Testis (tissue), 5 donors: ENCODE measurements at places on chromosomes 2 and 18.

- H3K4me1 ChIP-seq = no peaks in the 10 kb centered on the region
- H3K36me3 ChIP-seq = no peaks in the 10 kb centered on the region
- no peak overlapping the region for H3K4me3 ChIP-seq
These were observed 448.7 kb upstream of the NETO1 start for GRCh38 chr18:73316513-73316912.

DNA sequence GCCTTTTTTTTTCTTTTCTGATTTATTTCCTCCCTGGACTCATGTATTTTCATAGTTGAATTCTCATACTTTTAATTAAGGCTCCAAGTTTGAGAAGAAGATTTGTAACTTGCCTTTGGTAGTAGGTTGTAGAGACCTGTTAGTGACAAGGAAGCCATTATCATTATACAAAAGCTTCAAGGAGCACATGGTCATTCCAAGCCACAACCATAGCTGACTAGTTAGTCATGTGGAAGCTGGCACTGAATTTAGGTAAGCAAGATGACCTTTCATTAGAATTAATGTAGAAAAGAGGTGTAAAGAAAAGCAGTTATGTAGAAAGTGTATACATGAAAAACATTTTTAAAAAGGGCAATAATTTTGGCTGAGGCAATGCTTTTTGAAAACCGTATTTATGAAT lies 89.7 kb downstream of the LRP1B start:
- no peaks in the 10 kb centered on the region for H3K4me1 ChIP-seq
- H3K36me3 ChIP-seq = no peaks in the 10 kb centered on the region
- no peak for DNase-seq
- H3K27ac ChIP-seq = no peak overlapping the region

- H3K4me1 ChIP-seq = no peaks in the 10 kb centered on the region
- no peak overlapping the region for H3K4me3 ChIP-seq
- no peak overlapping the region for H3K27ac ChIP-seq
- no peaks in the 10 kb centered on the region for H3K36me3 ChIP-seq
These were observed 41.9 kb downstream of the KLF7 start for GRCh38 chr2:207123776-207124391.

GRCh38 chr2:144071461-144071860 lies 448.5 kb downstream of the ZEB2 start:
- no peaks in the 10 kb centered on the region for H3K4me1 ChIP-seq
- H3K4me3 ChIP-seq = no peak overlapping the region
- no peaks in the 10 kb centered on the region for H3K27me3 ChIP-seq
- no peak for DNase-seq
- H3K36me3 ChIP-seq = no peaks in the 10 kb centered on the region

DNA sequence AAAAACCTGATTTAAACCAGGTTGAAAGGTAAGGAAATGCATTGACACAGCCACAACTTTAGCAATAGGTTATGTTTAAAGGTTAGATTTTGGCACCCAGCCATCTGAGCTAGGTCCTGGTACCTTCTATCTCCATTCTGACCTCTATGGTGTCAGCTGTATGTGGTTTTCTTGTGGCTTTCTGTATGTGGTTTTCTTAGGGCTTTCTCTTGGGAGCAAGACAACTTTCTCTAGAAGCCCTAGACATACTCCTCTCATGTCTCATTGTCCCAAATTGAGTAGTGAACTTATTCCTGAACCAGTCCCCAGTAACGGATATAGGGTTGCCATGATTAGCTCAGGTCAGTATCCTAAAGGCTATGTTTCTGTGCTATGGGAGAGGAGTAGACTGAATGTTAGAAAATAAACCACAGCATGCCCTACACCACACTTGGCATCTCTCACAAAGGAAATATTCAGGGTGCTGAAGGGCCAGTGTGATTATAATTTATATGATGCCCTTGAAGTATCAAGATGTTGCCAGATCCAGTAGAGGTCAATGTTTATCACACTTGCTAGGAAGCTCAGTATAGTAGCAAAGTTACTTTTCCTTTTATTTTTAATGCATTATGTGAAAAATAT lies 176.1 kb downstream of the CAPN13 start:
- no peak overlapping the region for H3K4me3 ChIP-seq
- H3K27me3 ChIP-seq = no peaks in the 10 kb centered on the region
- no peak overlapping the region for H3K27ac ChIP-seq

- no peak overlapping the region for H3K4me3 ChIP-seq
- H3K4me1 ChIP-seq = no peaks in the 10 kb centered on the region
- no peaks in the 10 kb centered on the region for H3K36me3 ChIP-seq
- no peak overlapping the region for H3K27ac ChIP-seq
These were observed 38.8 kb downstream of the RRM2 start for GRCh38 chr2:10161206-10161931.

- DNase-seq = no peak
- H3K36me3 ChIP-seq = no peaks in the 10 kb centered on the region
- no peak overlapping the region for H3K4me3 ChIP-seq
- H3K27ac ChIP-seq = no peak overlapping the region
These were observed 1026.7 kb upstream of the ACVR2A start for GRCh38 chr2:146818122-146818521.

- no peaks in the 10 kb centered on the region for H3K27me3 ChIP-seq
- no peaks in the 10 kb centered on the region for H3K36me3 ChIP-seq
- H3K4me1 ChIP-seq = no peaks in the 10 kb centered on the region
- H3K4me3 ChIP-seq = no peak overlapping the region
- no peak for DNase-seq
These were observed 30.5 kb upstream of the ATP8B1 start for GRCh38 chr18:57833441-57834101.

DNA sequence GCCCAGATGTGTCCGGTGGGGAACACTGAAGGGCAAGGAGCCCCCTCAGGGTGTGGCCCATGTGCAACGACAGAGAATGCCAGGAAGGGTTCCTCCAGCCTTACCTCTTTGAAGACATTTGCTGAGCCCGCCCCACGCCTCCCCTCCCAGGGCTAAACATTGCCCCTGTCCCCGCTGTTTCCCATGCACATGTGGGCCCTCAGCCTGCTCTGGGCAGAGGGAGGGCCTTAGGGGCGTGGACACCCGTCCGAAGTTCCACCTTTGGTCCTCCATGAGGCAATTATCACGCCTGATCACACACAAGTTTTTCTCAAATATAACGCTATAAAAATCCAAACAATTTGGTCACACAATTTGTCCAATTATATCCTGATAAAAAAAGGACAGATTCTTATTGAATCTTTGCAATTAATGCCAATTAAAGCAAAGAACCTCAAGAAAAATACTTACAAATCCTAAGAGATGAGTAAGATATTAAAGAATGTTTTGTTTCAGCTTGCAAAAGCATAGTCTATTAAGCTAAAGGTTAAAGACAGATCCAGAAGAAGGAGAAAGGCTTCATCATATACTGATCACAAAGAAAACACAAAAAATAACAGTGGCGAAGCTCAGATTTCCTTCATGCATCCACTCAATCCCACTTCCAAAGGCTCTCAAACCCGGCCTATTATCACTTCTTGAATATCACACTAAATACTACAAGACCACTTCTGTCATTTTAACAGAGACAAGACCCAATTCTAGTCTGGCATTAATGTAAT lies 55.2 kb upstream of the LDLRAD4 start:
- no peak for DNase-seq
- H3K27me3 ChIP-seq = no peaks in the 10 kb centered on the region
- no peak overlapping the region for H3K4me3 ChIP-seq
- no peak overlapping the region for H3K27ac ChIP-seq
- no peaks in the 10 kb centered on the region for H3K36me3 ChIP-seq

DNA sequence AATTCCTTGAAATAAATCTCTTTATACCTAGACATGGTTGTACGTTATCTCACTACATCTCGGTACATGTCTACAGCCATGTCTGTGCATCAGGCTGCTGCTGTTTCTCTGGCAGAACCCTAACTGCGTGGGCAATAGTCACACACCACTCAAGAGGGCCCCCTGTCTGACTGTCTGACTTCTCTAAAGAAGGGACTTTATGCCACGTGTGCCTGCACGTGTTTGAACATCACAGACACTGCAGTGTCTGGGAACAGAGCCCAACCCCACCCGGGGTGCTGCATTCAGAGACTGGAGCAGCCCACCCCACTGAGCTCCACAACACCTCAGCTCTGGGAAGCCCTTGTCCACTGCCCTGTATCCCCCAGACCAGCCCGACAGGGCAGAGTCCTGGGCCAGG lies 55.0 kb downstream of the KIF1A start:
- no peak overlapping the region for H3K4me3 ChIP-seq
- no peak overlapping the region for H3K27ac ChIP-seq
- H3K27me3 ChIP-seq = no peaks in the 10 kb centered on the region
- H3K4me1 ChIP-seq = no peaks in the 10 kb centered on the region

DNA sequence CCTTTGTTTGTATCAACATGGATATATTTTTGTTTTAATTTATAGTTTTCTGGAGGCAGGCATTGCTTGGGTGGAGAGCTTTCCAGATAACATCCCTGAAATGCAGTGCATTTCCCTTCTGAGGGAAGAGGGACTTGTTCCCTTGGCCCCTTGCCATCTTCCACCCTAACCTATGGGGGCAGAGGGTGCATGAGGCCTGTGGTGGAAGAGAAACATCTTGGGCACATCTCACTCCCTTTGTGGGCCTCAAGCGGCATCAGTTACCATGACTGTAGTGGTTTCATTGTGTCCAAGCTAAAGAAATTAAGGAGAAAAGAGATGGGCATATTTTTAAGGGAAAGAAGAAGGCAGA lies 5.3 kb upstream of the RPL37A start:
- no peak overlapping the region for H3K27ac ChIP-seq
- no peaks in the 10 kb centered on the region for H3K27me3 ChIP-seq
- no peak for DNase-seq
- H3K4me1 ChIP-seq = peaks cover 9% of the 10 kb centered on the region
- no peak overlapping the region for H3K4me3 ChIP-seq

DNA sequence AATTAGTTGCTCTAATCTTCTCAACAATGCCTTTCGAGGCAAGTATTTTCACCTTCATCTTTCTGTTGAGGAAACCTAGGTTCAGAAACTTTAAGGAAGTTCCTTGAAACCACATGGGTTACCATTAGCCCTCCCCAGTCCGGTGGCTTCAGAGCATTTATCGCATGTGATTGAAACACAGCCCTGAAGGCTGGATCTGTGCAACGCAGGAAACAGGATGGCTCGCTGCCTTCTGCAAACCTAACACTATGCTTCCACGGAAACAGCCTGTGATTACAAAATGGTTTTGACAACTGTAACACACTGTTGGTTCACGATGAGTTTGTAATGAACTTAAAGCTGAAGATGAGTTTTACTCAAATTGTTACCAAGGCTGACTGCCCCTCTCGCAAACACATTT lies 68.5 kb downstream of the EPB41L3 start:
- H3K27ac ChIP-seq = no peak overlapping the region
- no peak for DNase-seq
- no peak overlapping the region for H3K4me3 ChIP-seq
- H3K36me3 ChIP-seq = no peaks in the 10 kb centered on the region
- no peaks in the 10 kb centered on the region for H3K4me1 ChIP-seq

GRCh38 chr18:3653851-3654441 lies 204.0 kb downstream of the TGIF1 start:
- H3K4me1 ChIP-seq = peaks cover 21% of the 10 kb centered on the region
- no peak overlapping the region for H3K27ac ChIP-seq
- H3K27me3 ChIP-seq = no peaks in the 10 kb centered on the region
- no peak overlapping the region for H3K4me3 ChIP-seq
- DNase-seq = peak; percentile 34
- no peaks in the 10 kb centered on the region for H3K36me3 ChIP-seq

- H3K4me1 ChIP-seq = no peaks in the 10 kb centered on the region
- H3K27ac ChIP-seq = no peak overlapping the region
- no peak overlapping the region for H3K4me3 ChIP-seq
- H3K36me3 ChIP-seq = no peaks in the 10 kb centered on the region
- DNase-seq = no peak
These were observed 84.5 kb downstream of the POU3F3 start for GRCh38 chr2:104938231-104938941.

- H3K27me3 ChIP-seq = no peaks in the 10 kb centered on the region
- H3K27ac ChIP-seq = no peak overlapping the region
- H3K4me1 ChIP-seq = no peaks in the 10 kb centered on the region
- no peaks in the 10 kb centered on the region for H3K36me3 ChIP-seq
- no peak for DNase-seq
These were observed 746.9 kb downstream of the SLC4A3 start for GRCh38 chr2:220374282-220374681.

- no peak overlapping the region for H3K27ac ChIP-seq
- H3K4me3 ChIP-seq = no peak overlapping the region
- no peaks in the 10 kb centered on the region for H3K27me3 ChIP-seq
These were observed 481.3 kb upstream of the CHAC2 start for GRCh38 chr2:53286345-53286744.

DNA sequence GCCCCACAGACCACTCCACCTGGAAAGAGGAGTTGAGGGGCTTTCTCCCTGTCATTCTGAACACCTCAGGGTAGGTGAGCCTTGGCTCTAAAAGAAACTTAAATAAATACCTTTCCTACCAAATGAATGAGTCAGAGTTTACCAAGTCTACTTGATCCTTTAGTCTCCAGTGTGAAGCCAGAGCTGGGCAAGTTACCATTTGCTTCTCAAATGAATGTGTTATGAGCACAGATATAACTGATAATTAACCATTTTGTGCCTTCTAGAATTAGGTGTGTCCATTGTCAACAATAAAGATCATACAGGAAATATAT lies 347.7 kb downstream of the KIAA1328 start:
- no peak for DNase-seq
- H3K36me3 ChIP-seq = no peaks in the 10 kb centered on the region
- H3K4me1 ChIP-seq = no peaks in the 10 kb centered on the region
- H3K4me3 ChIP-seq = no peak overlapping the region
- H3K27me3 ChIP-seq = no peaks in the 10 kb centered on the region

GRCh38 chr18:27223526-27224291 lies 38.6 kb upstream of the CHST9 start:
- H3K4me3 ChIP-seq = no peak overlapping the region
- H3K36me3 ChIP-seq = no peaks in the 10 kb centered on the region
- DNase-seq = no peak
- H3K4me1 ChIP-seq = no peaks in the 10 kb centered on the region
- H3K27ac ChIP-seq = no peak overlapping the region
- H3K27me3 ChIP-seq = no peaks in the 10 kb centered on the region

DNA sequence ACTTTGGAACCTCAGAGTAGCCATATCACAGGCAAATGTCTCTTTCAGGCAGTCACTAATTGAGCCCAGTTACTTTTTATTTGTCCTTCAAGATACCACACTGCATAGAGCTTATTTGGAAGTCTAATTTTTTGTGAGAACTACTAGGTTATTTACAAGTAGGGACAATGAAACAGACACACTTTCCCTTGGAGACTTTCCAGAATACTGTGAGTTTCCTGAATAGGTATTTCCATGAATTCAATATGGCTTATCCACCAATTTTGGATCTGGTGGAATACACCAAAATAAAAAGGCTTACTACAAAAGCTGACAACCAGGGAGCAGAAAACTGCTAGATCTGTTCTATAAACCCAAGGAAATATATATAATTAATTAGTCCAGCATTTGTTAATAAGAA lies 83.3 kb downstream of the NRXN1 start:
- no peaks in the 10 kb centered on the region for H3K27me3 ChIP-seq
- no peak overlapping the region for H3K27ac ChIP-seq
- no peaks in the 10 kb centered on the region for H3K36me3 ChIP-seq
- H3K4me3 ChIP-seq = no peak overlapping the region
- no peaks in the 10 kb centered on the region for H3K4me1 ChIP-seq
- DNase-seq = no peak
